Urinary bladder (tissue), 4 donors: ENCODE measurements at places on chromosomes 11 and 22.

DNA sequence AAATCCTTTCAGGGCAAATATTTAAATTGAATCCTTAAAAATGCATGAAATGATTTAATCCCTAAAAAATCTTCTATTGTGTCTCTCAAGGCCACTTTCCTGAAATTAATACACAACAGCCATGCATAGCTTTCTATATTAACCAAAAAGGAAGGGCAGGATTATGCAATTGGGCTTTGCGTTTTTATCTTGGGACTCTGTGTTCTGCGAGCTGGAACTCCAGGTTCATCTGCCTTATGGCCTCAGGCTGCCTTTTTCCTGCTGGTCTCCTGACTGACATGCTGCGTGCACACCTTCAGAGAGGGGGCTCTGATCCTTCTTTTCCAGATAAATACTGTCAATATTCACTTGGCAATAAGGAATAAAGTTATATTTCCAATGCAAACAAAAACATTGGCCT lies 141.7 kb upstream of the GRIA4 start:
- DNase-seq, result no peak

DNA sequence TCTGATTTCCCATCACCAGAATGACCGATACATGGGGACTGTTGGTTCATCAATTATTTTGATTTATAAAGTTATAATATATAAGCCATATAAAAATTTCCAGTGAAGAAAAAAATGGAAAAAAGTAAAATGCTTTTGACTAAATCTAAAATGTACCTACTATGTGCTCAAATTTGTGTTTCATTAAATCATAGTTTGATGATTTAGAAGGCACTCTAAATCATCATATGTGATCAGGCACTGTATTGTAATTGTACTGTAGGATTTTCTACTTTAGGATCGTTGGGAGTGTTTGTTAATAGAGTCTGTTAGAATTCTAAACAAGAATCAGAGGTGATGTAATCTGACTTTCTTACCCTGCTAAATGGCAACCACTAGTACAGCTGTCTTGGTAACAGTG lies 2.4 kb downstream of the LIN7C start:
- no peak for DNase-seq

- DNase-seq, result no peak
Observed at GRCh38 chr22:42595434-42595833, 19.2 kb downstream of the POLDIP3 start.

GRCh38 chr11:57290288-57290687 lies 34.5 kb downstream of the TNKS1BP1 start:
- DNase-seq, result no peak

DNA sequence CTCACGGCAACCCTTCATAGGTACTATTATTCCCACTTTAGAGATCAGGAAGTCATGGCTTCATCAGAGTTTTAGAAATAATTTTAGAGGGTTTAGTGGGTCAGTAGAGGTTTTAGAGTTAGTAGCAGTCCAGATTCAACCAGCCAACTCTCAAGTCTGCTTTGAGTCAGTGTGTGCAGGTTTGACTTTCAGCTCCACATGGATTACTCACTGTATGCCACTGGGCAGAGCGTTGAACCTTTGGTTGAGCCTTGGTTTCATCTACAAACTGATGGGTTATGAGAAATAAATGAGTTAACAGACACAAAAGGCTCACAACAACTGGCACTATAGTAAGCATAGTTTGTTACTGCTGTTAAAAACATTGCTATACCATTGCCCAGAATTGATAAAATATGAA lies 19.0 kb upstream of the TP53AIP1 start:
- DNase-seq, result no peak

GRCh38 chr11:5380740-5381342 lies 2.8 kb upstream of the OR51M1 start:
- DNase-seq, result no peak

DNA sequence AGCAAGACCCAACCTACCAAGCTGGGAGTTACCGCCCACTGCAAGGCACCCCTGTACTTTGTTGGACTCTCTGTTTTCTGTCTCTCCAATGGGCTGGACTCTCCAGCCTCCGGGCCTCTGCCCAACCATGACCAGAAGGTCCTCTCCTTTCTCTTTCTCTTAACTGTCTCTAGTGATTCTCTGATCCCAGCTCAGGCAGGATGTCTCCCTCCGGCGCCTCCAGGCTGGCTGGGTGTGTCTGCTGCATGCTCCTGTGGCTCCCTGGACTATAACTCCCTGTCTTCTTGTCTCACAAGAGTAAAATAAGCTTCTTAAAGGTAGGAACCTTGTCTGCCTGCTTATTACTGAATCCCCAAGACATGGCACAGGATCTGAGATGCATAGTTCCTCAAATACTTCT lies 36.3 kb downstream of the TIMP3 start:
- no peak for DNase-seq

- no peak for DNase-seq
Observed at GRCh38 chr11:8719211-8719649, 36.6 kb downstream of the RPL27A start.

GRCh38 chr11:110779108-110779507 lies 66.9 kb upstream of the ARHGAP20 start:
- DNase-seq, result no peak

DNA sequence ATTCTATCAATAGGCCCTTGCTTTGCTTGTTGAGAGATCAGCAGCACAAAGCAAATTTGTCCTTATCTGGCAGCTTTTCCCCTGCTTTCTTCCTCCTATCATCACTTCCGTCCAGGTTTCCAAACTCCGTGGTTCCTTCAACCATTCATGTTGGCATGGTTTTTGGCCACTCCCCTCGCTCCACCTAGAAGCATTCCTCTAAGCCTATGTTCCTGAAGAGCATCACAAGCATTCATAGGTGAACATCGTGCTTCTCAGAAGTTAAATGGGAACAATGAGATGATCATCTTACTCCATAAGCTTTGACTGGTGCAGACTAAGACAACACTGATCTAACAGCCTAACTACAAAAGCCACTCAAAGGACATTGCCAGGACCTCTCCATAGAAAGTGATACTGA lies 86.3 kb downstream of the ETS1 start:
- no peak for DNase-seq

- no peak for DNase-seq
Observed at GRCh38 chr22:39859903-39860588, 33.5 kb downstream of the ENTHD1 start.

GRCh38 chr11:126400019-126400418 lies 44.5 kb downstream of the ST3GAL4 start:
- no peak for DNase-seq

GRCh38 chr11:829847-830294 lies 2.2 kb downstream of the CRACR2B start:
- DNase-seq, result no peak

- DNase-seq, result no peak
Observed at GRCh38 chr22:41818011-41818410, 14.9 kb upstream of the SREBF2 start.

DNA sequence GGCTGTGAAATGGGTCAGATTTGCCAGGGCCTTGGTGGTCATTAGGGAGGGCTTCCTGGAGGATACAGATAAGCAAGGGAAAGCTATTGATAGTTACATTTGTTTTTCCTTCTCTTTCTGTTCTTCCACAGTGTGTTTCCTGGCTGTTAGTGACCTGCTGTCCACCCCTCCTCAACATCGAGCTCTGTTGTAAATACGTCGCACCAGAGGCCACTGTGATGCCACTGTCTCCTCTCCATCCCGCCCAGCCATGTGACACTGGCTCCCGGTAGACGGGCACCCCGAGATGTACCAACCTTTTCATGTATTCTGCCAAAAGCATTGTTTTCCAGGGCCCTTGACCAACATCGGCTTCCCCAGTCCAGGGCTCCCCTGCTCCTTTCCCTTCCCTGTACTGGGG lies 58.1 kb downstream of the P4HA3 start:
- DNase-seq, result no peak

DNA sequence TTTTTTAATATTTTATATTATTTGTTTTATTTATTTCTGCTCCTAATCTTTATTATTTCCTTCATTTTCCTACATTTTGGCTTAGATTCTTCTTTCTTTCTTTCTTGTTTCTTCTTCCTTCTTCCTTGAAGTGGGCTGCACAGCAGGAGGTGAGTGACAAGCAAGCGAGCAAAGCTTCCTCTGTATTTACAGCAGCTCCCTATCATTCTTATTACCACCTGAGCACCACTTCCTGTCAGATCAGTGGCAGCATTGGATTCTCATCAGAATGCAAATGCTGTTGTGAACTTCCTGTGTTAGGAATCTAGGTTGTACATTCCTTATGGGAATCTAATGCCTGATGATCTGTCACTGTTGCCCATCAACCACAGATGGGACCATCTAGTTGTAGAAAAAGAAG lies 784.9 kb upstream of the LUZP2 start:
- DNase-seq, result no peak

DNA sequence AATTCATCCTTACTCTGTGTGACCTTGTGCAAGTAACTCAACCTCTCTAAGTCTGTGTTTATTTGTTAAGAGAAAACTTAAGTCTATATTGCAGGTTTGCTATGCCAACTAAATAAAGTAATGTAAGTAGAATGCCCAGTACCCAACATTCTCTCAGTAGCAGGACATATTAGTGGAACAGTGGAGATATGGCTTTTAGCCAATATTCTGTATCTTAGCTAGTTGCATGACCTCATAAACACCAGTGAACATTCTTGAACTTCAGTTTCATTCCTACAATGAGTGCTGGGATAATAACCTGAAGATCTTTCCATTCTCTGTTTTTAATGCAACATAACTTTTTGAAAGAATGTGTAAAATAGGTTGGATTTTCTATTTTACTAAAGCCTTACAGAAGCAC lies 77.0 kb downstream of the RAB38 start:
- no peak for DNase-seq

DNA sequence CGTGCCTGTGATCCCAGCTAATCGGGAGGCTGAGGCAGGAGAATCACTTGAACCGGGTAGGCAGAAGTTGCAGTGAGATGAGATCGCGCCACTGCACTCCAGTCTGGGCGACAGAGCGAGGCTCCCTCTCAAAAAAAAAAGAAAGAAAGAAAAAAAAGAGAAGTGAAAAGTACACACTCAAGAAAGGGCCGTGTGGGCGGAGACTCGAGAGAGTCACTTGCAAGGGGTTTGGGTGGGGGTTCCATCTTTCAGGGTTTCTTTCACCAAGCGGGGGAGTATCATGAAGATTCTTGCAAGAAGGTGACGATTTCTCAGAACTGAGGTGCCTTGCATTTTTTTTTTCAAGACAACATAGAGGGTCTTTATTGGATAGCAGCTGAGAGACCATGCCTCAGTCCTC lies 4.0 kb upstream of the IFITM5 start:
- DNase-seq, result no peak

- no peak for DNase-seq
Observed at GRCh38 chr11:61118004-61118403, 15.7 kb downstream of the CD5 start.

DNA sequence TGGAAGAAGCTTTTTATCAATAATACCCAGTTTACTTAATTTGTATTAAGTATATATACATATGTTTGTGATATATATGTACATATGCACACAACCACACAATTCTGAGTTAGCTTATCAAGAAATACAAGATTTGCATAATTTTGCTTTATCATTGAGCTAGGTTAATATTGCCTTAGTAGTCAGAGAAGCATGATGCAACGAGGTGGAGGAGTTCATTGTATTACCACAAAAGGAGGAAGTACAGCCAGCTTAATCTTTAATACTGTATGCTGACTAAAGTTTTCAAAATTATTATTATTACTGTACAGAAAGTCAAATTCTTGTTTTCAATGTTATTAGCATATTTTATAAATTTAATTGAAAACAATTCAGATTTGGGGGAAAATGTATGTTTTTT lies 278.4 kb upstream of the PDGFD start:
- no peak for DNase-seq

DNA sequence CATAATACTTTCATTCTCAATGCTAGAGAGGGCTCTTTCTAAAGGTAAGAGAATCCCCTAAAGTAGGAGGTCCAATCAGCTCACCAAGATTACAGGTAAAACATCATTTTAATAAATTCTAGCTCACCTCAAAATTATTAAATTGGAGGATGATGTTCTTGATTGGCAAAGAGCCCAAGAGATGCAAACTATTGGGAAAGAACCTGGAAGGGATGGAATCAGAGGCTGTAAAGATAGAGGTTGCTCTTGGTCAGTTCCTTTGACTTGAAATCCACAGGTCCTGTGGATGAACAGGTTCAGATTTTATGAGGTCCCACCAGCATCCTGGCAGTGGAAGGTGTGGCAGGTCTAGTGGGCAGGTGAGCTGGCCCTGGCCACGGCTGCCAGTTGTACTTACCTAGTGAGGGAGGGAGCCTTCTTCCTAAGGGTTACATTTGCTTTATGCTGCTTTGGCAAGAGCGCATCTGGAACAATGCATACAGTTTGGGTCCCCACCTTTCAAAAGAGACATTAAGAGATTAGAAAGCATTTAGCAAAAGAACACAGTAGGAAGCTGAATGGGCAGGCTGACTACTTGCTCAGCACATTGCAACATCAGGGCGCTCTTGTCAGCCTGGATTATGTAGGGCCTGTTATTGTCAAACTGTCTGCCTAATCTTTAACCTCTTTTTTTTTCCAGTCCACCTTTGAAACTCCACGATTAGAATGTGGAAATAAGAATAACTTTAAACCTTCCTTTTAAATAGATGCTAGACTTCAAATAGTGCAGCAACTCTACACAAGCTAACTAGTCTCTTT lies 97.0 kb downstream of the RDX start:
- DNase-seq, result no peak

DNA sequence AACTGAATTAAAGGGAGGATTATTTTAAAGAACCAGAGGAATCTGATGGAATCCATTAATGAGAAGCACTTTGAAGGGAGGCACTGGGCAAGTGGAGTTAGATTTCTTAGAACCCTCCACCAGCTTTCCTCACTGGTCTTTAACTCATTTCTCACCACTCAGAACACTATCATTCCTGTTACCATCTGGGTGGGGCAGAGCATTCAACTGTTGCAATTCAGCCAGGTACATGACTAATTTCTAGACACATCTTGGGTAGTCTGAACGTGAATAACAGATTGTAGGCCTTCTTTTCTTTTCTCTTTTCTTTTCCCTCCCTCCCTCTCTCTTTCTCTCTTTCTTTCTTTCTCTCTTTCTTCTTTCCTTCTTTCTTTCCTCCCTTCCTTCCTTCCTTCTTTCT lies 15.5 kb upstream of the MMP1 start:
- DNase-seq, result no peak

DNA sequence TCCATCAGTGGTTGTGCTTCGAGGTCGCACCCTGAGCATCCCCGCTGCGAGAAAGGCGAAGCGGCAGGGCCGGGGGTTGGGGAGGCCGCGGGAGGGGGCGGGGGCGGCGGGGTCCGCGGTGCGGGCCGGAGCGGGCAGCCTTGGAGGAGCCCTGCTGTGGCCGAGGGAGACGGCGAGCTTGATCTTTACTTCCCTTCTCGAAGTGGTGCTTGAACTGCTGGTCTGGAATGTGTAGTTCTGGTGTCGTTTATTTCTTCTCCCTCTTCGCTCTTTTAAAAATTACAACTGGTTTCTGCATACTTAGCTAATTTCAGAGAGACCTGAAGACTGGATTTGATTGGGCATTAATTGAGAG lies 1.1 kb downstream of the APLP2 start:
- no peak for DNase-seq
